CD4-positive, alpha-beta memory T cell (primary cell): ENCODE measurements at places on chromosomes 11 and 22. TPM values are rescaled to one million over a fixed set of nuclear protein-coding genes. Genes with fewer than 3 reads are reported as not detected.

GRCh38 chr11:60377401-60378136 lies 763 bp upstream of the MS4A7 start:
- DNase-seq: no peak

GRCh38 chr11:32149748-32150147 lies 58.9 kb downstream of the RCN1 start:
- DNase-seq: no peak

- DNase-seq: no peak
Observed at GRCh38 chr11:131404010-131404409, 33.6 kb downstream of the NTM start.

DNA sequence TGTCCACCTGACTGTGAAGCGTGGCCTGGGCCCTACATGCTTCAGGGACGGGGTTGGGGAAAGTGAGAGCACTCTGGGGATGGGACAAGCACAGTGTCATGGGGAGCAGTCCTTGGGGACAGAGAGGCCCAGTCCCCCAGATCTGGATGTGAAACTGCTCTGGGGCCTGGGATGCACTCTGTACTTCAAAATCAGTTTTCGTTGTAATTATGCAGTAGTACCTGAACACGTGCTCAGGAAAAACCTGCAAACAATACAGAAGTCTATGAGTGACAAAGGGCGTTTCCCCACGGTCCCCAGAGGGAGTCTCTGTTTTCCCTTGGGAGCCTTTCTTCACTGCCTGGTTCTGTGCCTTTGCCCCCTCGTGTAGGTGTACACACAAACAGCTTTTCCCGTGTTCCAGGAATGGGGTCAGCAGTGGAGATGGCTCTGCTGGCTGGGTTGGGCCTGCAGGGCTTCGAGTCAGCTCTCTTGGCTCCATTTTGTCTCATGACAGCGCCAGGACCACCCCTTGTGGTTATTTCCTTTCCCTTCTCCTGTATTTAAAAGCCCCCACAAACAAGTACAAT lies 5.2 kb upstream of the TNFRSF13C start:
- DNase-seq: no peak

- no peak for DNase-seq
Observed at GRCh38 chr11:119743006-119743405, 14.0 kb upstream of the NECTIN1 start.

- no peak for DNase-seq
Observed at GRCh38 chr11:78727816-78728215, 153.2 kb upstream of the NARS2 start.

The DDTL gene
- total RNA-seq: 6.1 TPM

The KCNC1 gene
- not detected for total RNA-seq

The RAC2 gene
- 318 TPM for total RNA-seq

The TEX12 gene
- not detected for total RNA-seq

The TCN2 gene
- total RNA-seq: 1.2 TPM

The ADORA2A gene
- 34.5 TPM for total RNA-seq
